ENCODE measurements at places on chromosomes 16 and 17. TPM values are rescaled to one million over a fixed set of nuclear protein-coding genes. Genes with fewer than 3 reads are reported as not detected.

TMEM97 gene
- 63.6 TPM for polyA plus RNA-seq

ZNF423 gene
- polyA plus RNA-seq: 28.4 TPM

HOXB9 gene
- 63.8 TPM for polyA plus RNA-seq

CARD14 gene
- 1.2 TPM for polyA plus RNA-seq

FUS gene
- polyA plus RNA-seq: 601 TPM

SCN4A gene
- 0.84 TPM for polyA plus RNA-seq

FOXJ1 gene
- polyA plus RNA-seq: 19.9 TPM

CNGB1 gene
- 0.12 TPM for polyA plus RNA-seq

CFAP97D1 gene
- polyA plus RNA-seq: 0.06 TPM

SLFN11 gene
- 15.0 TPM for polyA plus RNA-seq

TMEM114 gene
- polyA plus RNA-seq: not detected

ARL5C gene
- 0.29 TPM for polyA plus RNA-seq

PRPSAP1 gene
- 81.6 TPM for polyA plus RNA-seq

TSNAXIP1 gene
- polyA plus RNA-seq: 8.0 TPM

CTRB1 gene
- polyA plus RNA-seq: not detected

IRF8 gene
- polyA plus RNA-seq: 3.9 TPM

HBA2 gene
- 1,018 TPM for polyA plus RNA-seq

NOXO1 gene
- 0.52 TPM for polyA plus RNA-seq

PROCA1 gene
- 6.0 TPM for polyA plus RNA-seq

CCDC40 gene
- 12.8 TPM for polyA plus RNA-seq

PCGF2 gene
- polyA plus RNA-seq: 87.1 TPM

NAA38 gene
- polyA plus RNA-seq: 80.1 TPM

MPV17L gene
- polyA plus RNA-seq: 9.3 TPM

RPAIN gene
- polyA plus RNA-seq: 61.3 TPM

TMC7 gene
- polyA plus RNA-seq: 1.7 TPM

RHBDL1 gene
- polyA plus RNA-seq: 0.91 TPM

C1QL1 gene
- 1.7 TPM for polyA plus RNA-seq

MYH13 gene
- polyA plus RNA-seq: 0.21 TPM

LRRC37A gene
- polyA plus RNA-seq: 4.4 TPM

ADAD2 gene
- not detected for polyA plus RNA-seq

P2RX5 gene
- polyA plus RNA-seq: 1.4 TPM

PRCD gene
- polyA plus RNA-seq: 2.7 TPM

TMEM98 gene
- 212 TPM for polyA plus RNA-seq

MYCBPAP gene
- 1.9 TPM for polyA plus RNA-seq

C16orf54 gene
- 0.19 TPM for polyA plus RNA-seq

SCNN1G gene
- 53.8 TPM for polyA plus RNA-seq

SPATA22 gene
- polyA plus RNA-seq: 0.79 TPM

CDRT4 gene
- 3.9 TPM for polyA plus RNA-seq

CRYBA1 gene
- polyA plus RNA-seq: not detected

TRAF7 gene
- polyA plus RNA-seq: 54.8 TPM

HS3ST3B1 gene
- 32.7 TPM for polyA plus RNA-seq

ZFPM1 gene
- 2.3 TPM for polyA plus RNA-seq

CCL3 gene
- polyA plus RNA-seq: 6.6 TPM

KPNA2 gene
- polyA plus RNA-seq: 129 TPM

KCNAB3 gene
- polyA plus RNA-seq: 11.5 TPM

HIGD1B gene
- polyA plus RNA-seq: 1.0 TPM

C17orf67 gene
- polyA plus RNA-seq: 1.2 TPM
